ENCODE measurements at places on chromosomes 5 and 9.

DNA sequence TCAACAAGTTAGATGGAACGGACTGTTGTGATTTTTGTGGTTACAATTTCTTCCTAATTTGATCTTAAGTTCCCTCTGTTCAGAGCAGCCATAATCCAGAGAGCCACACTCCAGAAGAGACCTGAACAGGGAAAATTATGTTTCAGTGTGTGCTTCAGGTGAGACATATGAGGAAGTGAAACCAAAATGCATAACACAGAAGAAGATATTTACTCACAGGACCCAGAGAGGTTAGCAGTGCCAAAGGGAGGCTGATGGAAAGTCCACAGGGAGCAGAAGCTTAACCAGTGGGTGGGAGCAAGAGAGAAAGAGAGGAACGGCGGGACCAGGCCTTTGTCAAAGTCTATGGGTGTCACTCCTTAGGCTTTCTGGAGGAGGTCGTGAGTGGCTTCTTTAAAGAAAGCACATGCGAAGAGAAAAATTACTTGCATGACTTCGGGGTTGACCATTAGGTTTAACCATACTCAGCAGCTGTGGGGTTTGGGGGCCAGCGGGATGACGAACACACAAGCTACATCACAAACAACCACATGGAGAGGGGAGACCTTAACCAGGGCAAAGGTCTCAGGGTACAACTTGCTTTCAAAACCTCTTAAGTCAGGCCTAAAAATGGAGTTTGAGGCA, 141.4 kb downstream of the MED10 start:
- DNase-seq = no peak

GRCh38 chr5:163252950-163253349, 184.4 kb upstream of the CCNG1 start:
- no peak for DNase-seq

GRCh38 chr9:136665704-136666371, 3.1 kb downstream of the EGFL7 start:
- DNase-seq = no peak

- DNase-seq = no peak
Observed at GRCh38 chr9:38018241-38018957, 50.6 kb downstream of the SHB start.

DNA sequence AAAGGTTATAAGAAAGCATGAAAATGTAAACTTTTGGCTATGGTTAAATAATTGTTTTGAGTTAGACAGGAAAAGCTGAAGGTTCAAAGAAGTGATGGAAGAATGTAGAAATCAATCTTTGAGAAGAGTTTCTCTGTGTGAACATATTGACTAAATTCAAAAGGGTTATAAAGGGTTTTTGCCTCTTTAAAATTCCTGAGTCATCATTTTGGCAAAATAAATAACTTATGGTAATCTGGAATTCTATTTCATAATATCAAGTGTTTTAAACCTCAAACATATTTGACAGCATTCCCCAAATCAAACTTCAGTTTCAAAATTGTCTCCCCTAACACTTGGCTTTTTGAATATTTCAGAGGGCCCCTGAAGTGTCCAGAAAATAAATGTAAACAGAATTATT, 60.6 kb upstream of the SPINK5 start:
- no peak for DNase-seq

DNA sequence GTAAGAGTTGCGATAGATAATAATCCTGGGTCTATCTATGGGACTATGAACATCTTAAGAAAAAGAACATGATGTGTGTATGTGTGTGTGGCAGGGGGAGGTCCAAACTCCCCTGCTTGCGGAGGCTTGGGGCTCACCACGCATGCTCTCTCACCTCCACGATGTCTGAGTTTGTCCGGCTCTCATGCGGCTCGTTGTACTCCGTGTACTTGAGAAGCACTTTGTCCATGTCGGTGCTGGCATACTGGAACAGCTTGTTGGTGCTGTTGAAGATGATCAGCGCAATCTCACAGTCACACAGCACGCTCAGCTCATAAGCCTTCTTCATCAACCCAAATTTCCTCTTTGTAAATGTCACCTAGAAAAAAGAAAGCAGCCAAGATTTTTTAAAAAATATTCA, 78.5 kb downstream of the MEF2C start:
- DNase-seq = no peak

DNA sequence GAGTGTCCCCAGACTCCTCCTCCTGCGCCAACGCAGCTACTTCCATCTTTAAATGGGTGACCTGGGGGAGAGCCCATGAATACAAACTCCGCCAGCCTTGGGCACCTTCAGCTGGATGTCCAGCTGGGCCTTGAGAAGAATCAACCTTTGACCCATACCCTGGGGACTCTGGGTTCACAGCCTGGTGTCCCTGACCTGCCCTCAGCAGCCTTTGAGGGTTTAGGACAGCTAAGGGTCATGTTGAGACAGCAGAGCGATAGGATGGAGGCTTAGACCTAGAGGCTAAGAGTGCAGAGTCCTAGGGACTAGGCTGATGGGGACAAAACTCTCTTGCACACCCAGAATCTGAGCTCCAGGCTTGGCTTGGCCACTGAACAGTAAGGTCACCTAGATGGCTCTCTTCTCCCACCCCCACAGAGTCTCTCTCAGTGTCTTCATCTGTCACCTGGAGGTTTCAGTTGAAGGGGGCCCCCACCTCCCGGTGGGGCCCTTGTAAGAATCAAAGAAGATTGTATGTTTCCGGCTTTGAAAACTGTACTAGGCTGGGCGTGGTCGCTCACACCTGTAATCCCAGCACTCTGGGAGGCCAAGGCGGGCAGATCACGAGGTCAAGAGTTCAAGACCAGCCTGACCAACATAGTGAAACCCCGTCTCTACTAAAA, 6.7 kb upstream of the AQP3 start:
- DNase-seq = no peak

DNA sequence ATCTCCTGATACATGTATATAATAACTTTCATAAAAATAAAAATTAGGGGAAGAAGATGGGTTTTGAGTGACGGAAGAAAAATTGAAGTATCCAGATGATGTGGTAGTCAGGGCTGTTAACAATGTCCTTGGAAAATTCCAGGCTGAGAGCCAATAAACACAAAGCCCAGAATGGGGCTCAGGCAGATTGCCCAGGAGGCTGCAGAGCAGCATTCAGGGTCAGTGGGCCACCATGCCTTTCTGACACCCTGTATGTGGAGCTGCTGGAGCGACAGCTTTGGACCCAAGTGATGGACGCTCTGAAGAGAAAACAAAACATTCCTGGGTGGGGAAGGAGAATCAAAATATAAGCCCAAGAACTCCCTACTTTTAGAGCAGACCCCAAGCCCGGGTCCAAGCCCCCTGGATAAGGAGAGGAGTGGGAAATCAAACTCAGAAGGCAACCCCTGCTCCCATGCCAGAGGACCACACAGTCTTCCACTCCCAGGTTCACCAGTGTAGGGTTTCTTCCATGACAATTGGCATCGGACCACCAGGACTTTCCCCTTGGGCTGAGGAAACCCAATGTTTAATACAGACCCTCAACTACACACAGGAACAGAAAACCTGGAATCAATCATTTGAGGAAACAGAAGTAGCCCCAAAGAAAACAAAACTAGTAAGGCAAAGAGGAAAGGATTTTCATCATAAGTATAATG, 45.7 kb upstream of the SPATA31C2 start:
- DNase-seq = no peak

GRCh38 chr9:96417661-96418082, 498 bp downstream of the ZNF367 start:
- DNase-seq = no peak

DNA sequence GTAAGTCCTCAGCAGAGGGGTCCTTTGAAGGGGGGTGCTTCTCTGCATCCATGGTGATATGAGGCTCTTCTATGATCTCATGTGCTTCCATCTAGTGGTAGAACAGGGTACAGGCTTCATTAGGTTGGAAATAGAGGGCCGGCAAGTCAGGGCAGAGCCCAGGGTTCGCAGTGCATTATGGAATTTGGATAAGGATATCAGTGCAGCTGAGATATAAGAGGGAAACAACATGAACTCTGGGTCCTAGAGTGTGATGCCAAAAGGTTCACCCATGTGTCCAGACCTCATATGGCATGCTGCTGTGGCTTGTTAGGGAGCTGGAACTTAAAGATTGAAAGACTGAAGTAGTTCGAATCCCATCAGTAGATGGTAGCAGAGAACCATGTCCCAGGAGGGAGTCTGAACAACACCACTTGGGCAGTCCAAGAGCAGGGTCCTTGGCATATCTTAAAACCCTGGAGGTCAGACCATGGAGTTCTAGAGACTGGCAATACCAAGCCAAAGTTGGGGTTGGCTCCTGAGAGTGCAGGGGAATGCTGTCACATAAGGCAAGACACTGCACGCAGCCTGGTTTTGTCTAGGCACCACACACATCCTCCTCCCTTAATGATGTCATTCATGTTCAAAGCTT, 2.3 kb downstream of the FAM221B start:
- peak; percentile 78 for DNase-seq

GRCh38 chr9:84315278-84315877, 25.2 kb downstream of the SLC28A3 start:
- peak; percentile 81 for DNase-seq

DNA sequence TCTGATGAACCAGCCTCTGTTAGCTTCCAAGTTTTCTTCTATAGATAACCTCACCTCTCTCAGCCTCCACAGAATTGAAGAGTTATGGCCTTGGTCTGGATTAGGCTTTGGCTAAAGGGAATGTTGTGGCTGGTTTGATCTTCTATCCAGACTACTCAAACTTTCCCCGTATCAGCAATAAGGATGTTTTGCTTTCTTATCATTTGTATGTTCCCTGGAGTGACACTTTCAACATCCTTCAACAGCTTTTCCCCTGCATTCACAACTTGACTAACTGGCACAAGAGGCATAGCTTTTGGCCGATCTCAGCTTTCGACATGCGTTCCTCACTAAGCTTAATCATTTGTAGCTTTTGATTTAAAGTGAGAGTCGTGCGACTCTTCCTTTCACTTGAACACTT, 28.1 kb upstream of the GNE start:
- DNase-seq = no peak

- DNase-seq = no peak
Observed at GRCh38 chr9:86795047-86795442, 152.3 kb downstream of the GAS1 start.

DNA sequence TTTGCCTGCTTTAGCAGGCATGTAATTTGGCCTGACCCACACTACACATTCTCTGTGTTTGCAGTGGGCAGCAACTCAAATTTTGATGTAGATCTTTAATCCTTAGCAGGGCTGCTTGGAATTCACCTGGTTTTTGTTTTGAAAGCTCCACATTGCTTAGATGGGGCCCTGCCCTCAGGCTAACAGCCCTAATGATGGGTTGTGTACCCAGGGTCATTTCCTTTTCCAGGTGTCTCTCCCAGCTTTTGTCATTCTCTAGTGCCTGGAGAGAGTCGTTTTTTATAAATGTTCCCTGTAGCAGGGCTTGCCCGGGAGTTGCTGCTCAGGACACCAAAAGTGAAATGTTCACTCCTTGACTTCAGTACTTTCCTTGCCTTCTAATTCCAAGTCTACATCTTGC, 126.3 kb downstream of the TRIO start:
- no peak for DNase-seq

GRCh38 chr5:90533794-90534193, 4.4 kb upstream of the LYSMD3 start:
- peak; percentile 14 for DNase-seq

DNA sequence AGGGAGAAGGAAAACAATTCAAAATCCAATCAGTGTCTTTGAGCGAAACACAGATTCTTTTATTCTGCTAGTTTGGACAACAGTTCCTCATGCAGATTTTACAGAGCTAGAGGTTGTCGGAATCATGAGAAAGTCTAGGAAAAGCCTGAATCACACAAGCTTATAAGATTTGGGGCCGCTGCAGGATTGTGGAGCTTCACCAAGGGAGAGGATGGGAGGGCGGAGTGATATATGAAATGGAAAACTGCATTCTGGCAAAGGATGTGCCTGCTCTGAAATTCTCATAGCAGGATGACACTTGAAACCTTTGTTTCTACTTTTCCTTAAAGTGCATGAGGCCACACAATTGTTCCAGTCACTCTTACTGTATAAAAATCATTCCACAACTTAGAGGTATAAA, 134.3 kb downstream of the OR2K2 start:
- DNase-seq = no peak

DNA sequence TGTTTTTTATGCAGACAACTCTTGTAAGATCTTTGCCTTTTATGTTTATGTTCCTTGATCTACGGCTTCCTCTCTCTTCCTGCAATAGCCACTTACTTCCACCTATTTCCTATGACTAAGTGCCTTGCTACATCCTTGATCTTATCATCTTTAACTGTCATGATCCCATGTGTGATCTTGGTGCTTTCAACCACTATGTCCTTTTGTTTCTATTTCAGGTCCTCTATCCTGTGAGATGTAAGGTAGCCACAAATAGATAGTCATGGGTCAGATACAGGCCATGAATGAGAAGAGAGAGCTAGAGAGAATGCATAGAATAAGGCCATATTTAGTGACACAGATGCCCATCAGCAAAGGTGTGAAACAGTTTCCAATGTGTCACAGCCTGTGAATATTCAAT, 243.6 kb upstream of the HAPLN1 start:
- DNase-seq = no peak

- no peak for DNase-seq
Observed at GRCh38 chr9:14437354-14438231, 123.7 kb upstream of the NFIB start.

- no peak for DNase-seq
Observed at GRCh38 chr9:106897236-106897635, 34.3 kb downstream of the ZNF462 start.

DNA sequence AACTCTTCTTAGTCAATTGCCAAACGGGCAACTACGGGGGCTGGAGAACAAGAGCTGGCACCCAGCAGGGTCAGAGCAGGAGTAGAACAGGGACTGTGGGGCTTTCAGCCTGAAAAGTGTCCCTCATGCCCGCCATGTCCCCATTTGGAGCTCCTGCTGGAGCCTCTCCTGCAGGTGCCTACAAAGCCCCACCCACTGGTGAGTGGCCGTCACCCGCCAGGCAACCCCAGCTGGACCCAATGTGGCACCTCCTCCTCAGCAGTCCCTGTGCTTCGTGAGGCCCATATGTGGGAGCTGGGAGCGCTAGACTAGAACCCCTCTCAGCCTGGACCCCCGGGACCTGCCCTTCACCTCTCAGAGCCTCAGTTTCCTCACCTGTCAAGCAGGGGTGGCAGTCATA, 40.9 kb downstream of the VAV2 start:
- no peak for DNase-seq

DNA sequence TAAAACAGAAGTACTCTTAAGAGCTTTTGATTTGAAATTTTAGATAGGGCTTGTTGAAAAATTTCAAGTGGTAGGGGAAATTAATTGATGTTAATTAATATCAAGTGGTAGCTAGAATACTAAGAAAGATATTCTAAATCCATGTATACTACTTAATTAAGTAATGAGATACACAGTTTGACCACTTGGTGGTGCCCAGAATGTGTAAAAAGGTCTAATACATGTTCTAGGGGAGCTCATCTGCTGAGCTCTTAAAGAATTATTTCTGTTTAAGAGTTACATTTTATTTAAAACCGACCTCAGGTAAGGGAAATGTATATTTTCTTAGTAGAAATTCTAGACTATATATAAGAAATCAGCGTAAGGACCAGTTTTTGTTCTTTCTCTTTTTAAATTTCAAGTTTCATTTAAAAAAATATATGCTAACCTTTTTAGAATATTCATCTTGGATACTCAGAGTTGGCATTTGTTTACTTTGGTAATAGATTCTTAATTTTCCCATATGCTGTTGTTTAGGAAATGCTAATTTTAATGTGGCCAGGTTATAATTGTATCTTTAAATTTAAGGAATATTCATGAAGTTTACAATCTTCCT, 61.5 kb downstream of the LNPEP start:
- peak; percentile 74 for DNase-seq
